Heart left ventricle (tissue), 16 donors: ENCODE measurements at places on chromosomes 5 and 9. TPM values are rescaled to one million over a fixed set of nuclear protein-coding genes. Genes with fewer than 3 reads are reported as not detected.

Gene LRRC19
- not detected for total RNA-seq

Gene CKS2
- 7.6 TPM for total RNA-seq

Gene PCBD2
- total RNA-seq, result 19.7 TPM

Gene OR1L4
- not detected for total RNA-seq

Gene BAAT
- total RNA-seq, result 0.17 TPM

Gene CD14
- total RNA-seq, result 38.9 TPM

Gene ZNF782
- 3.3 TPM for total RNA-seq

Gene C5orf58
- not detected for total RNA-seq

DNA sequence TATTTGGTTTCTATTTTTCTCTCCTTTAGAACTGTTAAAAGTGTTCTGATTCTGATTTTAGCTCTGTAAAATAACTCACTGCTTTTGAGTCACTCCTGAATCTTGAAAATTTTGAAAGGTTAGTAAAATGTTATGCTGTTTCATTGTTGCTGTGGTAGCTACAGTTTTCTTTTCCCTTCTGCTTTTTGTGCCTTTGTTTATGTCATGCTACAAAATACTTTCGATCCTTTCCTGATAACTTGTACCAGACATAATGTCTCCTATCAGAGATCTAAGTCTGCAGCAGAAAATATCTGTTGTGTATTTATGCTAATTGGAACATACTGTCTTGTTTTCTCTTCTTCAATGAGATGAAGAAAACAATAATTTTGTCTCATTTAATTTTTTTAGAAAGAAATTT lies 26.9 kb upstream of the CEP120 start:
- DNase-seq, result no peak

GRCh38 chr5:61228691-61229280 lies 66.5 kb upstream of the SMIM15 start:
- no peak for DNase-seq

GRCh38 chr5:37721447-37721871 lies 118.4 kb downstream of the GDNF start:
- no peak for DNase-seq

DNA sequence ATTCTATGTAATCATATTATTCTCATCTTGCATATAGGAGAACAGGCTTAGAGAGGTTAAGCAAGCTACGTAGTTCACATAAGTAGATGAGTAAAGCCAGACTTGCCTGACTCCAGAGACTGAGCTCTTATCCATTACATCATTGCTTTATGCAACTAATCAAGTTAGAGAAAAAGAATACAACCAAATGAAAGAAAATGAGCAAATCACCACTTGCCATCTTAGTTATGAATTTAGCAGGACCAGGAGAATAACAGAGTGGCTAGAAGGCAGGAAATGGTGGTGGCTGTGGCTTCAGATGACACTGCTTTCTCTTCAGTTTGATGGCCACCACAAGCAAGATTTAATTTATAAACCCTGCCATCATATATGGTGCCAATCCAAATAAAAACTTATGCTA lies 26.6 kb downstream of the POC5 start:
- DNase-seq, result no peak

GRCh38 chr9:16704116-16705110 lies 166.1 kb downstream of the BNC2 start:
- peak; percentile 54 for DNase-seq

DNA sequence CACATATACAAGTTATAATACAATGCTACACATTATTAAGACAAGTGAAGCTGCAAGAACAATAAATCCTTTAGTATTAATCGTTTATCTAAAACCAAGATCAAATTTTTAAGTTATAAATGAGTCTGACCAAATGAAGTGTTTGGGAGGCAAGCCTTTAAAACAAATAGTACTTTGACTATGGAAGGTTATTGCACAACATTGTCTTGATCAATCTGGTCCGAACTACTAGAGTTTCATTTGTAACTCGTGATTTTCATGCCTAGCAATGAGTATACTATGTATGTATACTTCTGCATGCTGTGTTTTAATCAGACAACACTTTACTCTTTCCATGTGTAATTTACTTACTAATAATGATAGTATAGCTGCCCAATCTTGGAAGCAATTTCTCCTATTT lies 87.2 kb upstream of the GOLGA1 start:
- DNase-seq, result no peak

GRCh38 chr5:146699138-146699537 lies 179.4 kb downstream of the PPP2R2B start:
- no peak for DNase-seq

DNA sequence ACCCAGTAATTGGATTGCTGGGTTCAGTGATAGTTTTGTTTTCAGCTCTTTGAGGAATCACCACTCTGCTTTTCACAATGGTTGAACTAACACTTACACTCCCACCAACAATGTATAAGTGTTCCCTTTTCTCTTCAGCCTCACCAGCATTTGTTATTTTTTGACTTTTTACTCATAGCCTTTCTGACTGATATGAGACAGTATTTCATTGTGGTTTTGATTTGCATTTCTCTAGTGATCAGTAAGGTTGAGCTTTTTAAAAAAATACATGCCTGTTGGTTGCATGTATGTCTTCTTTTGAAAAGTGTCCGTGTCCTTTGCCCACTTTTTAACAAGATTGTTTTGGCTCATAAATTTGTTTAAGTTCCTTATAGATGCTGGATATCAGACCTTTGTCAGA lies 185.7 kb upstream of the CCNH start:
- no peak for DNase-seq

GRCh38 chr5:32074401-32074800 lies 99.7 kb downstream of the GOLPH3 start:
- DNase-seq, result peak; percentile 66

DNA sequence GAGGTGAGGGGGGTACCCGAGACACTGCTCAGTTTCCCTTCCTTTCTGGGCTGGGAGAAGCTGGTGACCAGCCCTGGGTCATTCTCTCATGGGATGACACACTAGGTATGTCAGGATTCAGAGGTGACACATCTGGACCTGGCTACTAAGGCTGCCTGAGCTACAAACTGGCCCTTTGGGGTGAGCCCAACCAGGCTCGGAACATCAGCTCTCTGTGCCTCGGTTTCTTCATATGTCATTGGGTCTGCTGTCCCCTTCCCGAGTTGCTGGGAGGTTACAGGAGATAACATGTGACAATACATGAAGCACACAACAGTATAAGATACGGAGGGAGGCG lies 11.8 kb downstream of the CARD19 start:
- peak; percentile 12 for DNase-seq

GRCh38 chr5:82560561-82560960 lies 282.4 kb upstream of the RPS23 start:
- no peak for DNase-seq

GRCh38 chr5:172385707-172386106 lies 68.6 kb downstream of the SH3PXD2B start:
- no peak for DNase-seq

GRCh38 chr9:105887679-105888078 lies 193.3 kb downstream of the TMEM38B start:
- no peak for DNase-seq

- DNase-seq, result no peak
Measured at GRCh38 chr5:82885627-82886389, 191.4 kb downstream of the TMEM167A start.

DNA sequence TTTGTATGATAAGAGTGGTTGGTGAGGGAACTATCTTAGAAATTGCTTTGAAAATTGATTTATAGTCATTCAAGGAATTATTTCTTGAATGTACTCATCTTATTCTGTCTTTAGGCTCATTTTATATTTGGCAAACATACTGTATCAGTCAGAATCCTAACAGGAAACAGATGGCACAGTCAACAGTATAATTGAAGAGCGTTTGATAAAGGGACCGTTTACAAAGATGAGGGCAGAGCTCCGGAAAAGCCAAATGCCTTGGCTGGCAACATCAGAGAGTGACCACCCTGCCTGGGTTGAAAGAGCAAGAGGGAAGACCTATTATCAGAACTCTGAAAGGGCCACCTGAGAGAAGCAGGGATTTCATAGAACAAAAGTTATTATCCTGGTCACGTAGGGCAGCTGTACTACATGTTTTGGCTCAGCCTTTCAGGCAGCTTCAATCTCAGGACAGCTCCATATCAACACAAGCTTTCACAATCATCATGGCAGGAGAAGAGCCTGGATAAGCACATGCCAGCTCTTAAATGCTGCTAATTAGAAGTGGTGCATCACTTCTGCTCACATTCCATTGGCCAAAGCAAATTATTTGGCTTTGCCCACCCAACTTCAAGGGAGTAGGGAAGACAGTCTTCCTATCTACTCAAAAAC lies 47.2 kb upstream of the ARL15 start:
- DNase-seq, result no peak

DNA sequence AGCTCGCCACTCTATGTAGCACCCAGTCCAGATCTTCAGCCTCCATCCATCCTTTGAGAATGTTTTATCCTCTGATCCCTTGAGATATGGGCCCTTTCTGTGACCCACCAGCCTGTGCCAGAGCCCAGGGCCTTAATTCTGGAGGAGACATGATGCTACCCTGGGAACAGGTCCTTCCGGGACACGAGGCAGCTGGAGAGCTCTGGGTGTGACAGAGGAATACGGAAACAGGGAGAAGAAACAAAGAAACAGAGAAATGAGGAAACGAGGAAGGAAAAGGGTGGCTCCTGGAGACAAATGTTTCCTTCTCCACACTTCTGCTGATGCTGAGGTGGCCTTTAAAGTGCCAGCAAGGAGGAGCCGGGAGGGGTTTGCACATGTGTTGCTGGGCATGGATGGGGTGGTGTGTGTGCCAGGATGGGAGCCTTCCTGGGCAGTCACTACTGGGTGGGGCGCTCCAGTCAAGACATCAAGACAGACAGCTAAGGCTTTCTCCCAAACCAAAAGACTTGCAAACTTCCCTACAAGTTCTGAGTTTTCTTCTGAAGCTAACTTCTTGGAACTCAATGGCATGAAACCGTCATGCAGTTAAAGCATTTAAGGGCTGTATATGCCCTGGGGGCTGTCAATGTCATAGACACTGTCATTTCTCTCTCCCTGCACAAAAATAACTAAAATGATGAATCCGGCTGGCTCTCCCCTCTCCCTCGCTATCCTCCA lies 22.8 kb upstream of the MARCHF6 start:
- no peak for DNase-seq

- DNase-seq, result no peak
Measured at GRCh38 chr9:109805050-109805449, 25.1 kb downstream of the PALM2AKAP2 start.

DNA sequence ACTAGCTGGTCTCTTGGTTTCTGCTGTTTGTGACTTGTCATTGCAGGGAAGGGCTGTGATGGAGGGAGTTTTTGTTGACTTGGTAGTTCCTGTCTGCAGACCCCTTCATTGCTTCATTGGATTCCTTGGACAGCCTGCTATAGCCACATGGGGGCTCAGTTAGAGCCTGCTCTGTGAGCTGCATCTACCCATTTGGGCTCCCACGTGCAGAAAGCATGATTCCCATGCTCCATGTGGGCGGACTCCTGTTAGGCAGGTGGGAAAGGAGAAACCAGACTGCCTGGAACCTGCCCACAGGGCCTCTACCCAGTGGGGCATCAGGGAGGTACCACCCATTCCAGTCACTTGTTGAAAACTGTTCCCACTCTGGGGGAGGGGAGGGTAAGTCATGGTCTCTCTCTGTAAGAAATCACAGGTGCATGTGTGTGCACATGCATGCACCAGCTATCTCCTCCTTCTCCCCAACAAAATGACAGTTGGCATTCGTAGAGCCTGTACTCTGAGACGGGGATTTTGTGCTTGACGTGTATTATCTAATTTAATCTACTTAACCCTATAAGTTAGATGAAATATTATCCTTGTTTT lies 61.0 kb downstream of the DAPK1 start:
- no peak for DNase-seq

GRCh38 chr9:70484232-70485130 lies 70.0 kb upstream of the KLF9 start:
- DNase-seq, result no peak

DNA sequence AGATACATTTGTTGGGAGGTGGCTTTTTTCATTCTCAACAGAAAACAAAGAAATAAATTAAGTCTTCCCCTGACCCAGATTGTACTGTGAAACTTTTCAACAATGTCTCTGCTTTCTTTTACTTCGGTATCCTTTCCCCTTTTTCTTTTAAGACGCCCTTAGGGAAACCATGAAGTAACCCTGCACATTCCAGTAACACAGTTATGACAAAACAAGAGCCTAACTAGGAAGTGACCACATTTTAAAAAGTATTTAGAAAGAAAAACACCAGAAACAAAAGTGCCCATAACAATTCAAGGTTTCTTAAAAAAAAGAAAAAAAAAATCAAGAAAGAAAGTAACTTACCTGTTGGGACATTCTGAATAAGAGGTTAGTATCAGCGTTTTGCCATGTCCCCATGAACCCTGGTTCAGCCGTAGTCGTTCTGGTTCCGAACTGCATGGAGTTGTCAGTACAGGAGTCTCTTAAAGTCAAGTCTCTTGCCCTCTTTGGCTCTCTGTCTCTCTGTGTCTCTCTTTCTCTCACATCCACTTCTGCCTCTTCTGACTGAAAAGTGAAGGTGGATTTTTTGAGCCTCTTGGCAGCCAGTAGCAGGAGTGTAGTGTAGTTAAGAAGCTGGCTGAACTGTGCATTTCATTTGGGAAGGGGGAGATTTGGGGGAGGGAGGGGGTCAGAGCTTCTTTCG lies 142.9 kb downstream of the BNC2 start:
- DNase-seq, result no peak
